ENCODE measurements at places on chromosomes 12 and 14.

- no peak for DNase-seq
These were observed 140.8 kb downstream of the TTC7B start for GRCh38 chr14:90675399-90675798.

- DNase-seq = no peak
These were observed 53.5 kb upstream of the BEGAIN start for GRCh38 chr14:100640471-100641273.

DNA sequence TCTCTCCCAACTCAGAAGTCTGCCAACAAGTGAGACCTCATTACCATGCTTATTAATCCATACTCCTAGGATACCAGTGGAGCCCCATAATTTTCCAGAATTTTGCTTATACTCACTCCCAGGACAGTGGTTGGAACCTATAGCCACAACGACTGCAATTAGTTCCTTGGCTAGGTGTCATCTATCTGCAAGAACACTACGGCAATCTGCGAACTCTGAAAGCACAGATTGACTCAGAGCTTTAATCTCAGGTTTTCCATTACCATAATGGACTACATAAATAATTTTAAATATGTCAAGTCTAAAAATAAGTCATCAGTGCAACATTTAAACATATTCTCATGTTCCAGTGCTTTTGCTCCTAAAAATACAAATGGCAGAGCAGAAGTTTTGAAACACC, 33.4 kb downstream of the TMTC3 start:
- no peak for DNase-seq

GRCh38 chr14:99424306-99424877, 56.3 kb downstream of the SETD3 start:
- no peak for DNase-seq

- no peak for DNase-seq
These were observed 87.6 kb downstream of the SEC23A start for GRCh38 chr14:39015360-39015961.

GRCh38 chr14:63039866-63040265, 5.4 kb downstream of the KCNH5 start:
- DNase-seq = no peak

GRCh38 chr14:51457843-51458562, 193.7 kb upstream of the FRMD6 start:
- no peak for DNase-seq

GRCh38 chr14:58288106-58288792, 10.1 kb upstream of the ARID4A start:
- no peak for DNase-seq

DNA sequence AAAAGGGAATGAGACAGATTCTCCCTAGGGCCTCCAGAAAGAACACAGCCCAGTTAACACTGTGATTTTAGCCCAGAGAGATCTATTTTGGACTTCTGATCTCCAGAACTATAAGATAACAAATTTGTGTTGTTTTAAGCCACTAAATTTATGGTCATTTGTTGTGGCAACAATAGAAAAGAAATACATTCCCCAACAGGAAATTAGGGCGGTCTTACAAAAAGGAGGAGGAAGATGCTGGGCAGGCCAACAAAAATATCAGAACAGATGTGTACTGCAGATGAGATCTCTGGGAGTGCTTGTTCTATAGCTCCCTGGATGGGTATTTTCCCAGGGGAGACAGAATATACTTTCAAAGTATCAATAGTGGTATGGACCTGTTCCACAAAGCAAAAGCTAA, 32.0 kb upstream of the SOCS2 start:
- no peak for DNase-seq

DNA sequence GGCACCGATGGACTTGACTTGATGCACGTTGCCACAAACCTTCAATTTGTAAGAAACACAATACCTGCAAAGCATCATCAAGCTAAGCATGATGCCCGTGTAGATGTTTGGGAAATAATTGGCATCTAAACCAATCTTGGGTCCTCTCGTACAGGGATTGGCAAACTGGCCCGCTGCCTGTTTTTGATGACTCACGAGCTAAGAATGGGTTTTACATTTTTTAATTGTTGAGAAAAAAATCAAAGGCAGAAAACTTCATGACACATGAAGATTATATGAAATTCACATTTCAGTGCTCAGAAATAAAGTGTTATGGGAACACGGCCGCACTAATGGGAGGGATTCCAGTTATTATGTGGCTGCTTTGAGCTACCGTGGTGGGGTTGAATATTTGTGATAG, 10.9 kb downstream of the MTA1 start:
- no peak for DNase-seq

DNA sequence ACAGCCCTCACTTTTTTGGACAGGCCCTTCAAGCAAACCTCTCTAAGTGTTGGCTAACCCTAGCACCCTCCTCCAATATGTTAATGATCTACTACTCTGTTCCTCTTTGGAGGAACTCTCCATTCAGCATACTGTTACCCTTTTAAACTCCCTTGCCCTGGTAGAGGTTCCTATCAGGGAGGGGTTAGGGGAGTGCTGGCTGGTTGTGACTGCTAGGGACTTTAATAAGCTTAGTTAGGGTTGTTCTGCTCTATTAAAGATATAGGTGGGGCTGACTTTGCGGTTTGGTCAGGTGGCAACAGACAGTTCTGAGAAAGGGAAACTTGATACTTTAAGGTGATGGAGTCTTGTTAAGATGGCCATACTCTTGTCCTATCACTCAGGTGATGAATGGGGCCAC, 301.5 kb upstream of the FBXO33 start:
- DNase-seq = no peak

DNA sequence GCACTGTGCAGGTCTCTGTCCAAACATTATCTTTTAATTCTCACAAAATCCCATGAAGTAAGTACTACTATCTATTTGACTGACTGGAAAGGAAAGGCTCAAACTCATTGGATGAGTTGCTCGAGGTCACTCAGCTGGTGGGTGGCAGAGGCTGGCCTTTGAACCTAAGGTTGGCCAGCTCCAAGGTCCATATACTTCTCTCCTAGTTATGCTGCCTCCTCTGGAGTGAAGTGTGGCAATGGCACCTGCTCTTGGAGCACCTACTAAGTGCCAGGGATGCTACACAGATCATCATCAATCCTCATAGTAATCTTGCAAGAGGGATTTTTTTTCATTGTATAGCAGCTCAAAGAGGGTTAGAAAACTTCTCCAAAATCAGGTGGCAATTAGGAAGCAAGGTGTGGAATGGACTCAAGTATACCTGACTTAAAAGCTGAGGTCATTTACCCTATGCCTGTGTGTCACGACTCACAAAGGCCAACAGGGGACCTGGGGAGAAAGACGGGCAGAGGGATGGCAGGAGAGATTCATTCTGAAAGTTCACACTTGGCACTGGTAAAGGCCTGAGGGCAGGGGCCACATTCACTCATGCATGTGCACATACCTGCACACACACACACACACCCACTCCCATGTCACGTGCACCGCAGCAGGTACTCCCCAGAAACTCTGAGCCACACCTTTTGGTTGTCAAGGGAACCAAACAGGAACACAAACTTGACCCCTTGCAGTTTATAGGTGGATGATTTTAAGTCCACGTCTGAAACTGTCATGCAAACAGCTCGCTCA, 146.4 kb downstream of the FOXN3 start:
- peak; percentile 68 for DNase-seq

DNA sequence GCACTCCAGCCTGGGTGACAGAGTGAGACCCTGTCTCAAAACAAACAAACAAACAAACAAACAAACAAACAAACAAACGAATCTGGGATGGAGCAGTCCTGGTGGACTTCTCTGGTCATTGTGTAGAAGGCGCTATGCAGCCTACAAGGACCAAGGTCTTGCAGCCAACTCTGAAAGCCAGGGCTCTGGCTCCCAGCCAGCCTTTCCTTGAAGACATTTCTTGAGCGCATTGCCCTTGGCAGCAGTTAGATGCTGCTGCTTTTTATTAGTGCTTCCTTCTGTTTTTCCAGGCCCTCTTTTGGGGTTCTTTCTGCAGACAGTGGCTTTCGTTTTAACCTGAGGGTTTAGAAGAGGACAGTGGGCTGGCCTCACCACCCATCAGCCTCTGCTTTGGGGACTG, 20.2 kb downstream of the CCDC177 start:
- no peak for DNase-seq

- no peak for DNase-seq
These were observed 89.5 kb upstream of the OTX2 start for GRCh38 chr14:56899829-56900228.

DNA sequence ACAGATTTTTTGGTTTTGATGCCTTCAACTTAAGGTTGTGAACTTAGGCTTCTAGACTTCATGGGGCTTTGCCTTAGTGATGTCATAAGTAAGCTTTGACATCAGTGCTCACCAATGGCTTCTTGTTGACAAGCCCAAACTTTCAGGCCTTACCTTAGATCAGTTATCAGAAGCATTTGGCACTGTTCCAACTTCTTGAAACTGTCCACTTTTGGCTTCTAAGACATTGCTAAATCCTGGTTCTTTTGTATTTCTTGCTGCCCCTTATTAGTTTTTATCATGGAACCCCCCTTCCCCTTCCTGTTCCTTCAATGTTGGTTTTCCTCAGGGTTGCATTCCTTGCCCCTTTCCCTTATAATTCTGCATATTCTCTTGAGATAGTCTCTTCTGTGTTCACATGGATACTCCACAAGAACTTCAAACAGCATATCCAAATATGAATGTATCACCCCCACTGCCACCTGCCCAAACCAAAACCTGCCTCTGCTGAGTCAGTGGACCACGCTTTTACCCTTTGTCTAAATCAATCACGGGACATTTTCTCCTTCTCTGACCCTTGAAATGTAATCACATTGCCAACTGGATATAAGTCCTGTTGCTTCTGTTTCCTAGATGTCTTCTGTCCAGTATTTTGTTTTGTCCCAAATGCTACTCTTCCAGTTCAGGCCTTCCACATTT, 7.9 kb downstream of the PFKM start:
- DNase-seq = no peak

DNA sequence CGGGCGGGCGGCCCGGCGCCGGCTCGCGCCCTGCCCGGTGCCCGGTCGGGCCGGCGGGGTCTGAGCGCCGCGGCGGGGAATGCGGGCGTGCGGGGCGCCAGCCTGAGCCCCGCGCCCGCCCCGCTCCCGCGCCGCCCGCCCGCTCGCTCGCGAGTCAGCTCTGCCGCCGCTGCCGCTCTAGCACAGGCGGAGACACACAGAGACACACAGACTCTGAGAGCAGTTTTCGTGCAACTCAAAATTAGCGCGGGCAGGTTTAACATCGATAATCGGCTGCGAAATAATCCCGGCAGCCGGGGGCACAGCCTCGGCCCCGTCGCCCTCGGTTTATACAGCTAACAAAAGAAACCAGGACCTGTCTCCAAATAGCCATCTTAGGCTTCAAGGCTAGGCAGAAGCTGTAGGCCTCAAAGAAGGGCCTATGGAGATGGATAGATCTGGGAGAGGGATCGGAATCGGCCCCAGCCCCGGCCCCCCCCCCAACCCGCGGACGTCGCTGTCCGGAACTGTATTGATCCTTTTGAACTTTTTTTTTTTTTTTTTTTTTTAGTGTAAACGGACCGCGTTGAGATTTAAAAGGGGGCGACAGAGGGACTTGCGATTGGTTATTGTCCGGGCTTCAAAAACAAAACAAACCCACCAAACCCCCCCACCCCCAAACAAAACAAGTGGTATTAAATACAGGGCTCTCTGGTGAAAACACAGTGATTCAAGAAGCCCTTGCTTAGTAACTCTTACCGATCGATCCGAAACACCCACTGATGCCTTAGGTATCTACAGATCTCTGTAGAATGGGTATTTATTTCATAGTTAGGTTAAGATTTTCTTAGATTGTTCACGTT, 1.1 kb downstream of the ARID2 start:
- peak; percentile 78 for DNase-seq

- DNase-seq = no peak
These were observed 58.0 kb downstream of the TMTC1 start for GRCh38 chr12:29725587-29726320.

- peak; percentile 95 for DNase-seq
These were observed 74.0 kb upstream of the MDM1 start for GRCh38 chr12:68406134-68406576.

DNA sequence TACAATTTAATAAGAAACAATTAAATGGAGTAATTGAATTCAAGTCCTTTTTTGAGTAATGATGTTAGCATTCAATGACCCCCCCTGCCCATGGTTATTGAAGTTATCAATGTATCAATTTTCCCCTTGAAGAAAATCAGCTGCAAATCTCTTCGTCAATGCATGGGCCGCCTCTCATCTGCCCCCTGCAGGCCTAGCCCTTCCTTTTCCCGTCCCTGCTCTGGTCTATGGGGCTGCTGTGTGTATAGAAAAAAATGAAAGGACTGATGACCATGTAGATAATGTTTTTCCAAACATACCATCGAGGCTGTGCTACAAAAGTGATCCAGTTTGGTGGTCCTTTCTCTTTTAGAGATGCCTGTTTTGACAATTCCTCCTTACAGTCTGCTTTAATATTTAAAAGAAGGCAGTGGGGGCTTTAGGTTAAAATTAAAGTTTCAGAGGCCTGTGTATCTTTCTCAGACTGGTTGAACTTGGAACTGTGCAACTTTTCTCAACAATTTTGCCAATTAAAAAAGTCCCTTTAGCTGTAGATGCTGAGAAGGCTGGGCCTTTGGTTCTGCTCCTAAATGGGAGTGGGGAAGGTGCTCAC, 98.4 kb downstream of the APAF1 start:
- DNase-seq = no peak

GRCh38 chr14:24866067-24866639, 183.8 kb downstream of the STXBP6 start:
- no peak for DNase-seq

DNA sequence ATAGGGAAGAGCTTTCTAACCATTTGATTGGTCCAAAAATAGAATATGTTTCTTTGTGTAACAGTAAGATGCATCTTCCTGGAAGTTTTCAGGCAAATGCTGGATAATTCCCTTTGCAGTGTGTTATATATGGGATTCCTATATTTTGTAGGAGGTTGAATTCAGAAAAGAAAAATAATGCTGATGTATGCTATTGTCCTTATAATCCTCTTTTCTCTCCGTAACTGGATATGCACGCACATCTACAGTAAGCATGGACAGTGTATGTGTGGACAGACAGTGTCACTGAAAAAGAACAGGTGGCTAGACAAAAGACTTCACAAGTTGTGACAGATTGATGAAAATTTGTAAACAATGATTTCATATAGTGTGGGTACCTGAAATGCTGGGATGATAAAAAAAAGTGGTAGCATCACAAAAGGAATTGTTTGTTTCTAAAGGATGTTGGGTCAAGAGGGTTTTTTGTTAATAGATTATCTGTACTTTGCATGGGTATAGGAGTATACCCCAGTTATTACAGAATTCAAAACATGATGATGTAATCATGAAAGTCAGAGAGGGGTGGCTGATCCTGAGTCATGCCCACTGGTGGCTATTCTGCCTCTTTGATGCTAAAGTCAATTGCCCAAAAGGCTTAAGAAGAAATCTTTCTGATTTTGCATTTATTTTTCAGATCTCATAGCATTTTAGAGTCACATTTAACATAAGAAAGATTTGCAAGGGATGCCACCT, 160.7 kb upstream of the TMTC1 start:
- no peak for DNase-seq

DNA sequence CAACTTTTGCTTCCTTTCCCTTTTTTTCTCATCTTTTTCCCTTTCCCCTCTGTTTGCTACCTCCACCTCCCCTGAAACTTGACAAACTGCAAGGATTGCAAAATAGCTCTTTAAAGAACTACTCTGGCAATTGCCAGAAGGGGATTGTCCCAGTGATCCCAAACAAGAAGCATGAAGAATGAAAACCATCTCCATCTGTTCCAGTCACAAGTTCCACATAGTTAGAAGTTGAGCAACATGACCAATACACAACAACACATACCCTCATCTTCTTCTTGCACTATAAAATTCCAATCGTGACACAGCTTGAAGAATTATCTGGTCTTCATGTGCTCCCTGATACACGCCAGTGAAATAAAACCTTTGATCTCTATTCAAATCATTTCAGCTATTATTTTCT, 93.7 kb upstream of the USP15 start:
- DNase-seq = no peak

Data from upper lobe of right lung (tissue), 1 donor.